MCF 10A (cell line): ENCODE measurements at places on chromosomes 4 and X. TPM values are rescaled to one million over a fixed set of nuclear protein-coding genes. Genes with fewer than 3 reads are reported as not detected.

Gene TCEAL6
- not detected in 2 replicates for total RNA-seq

Gene TEC
- total RNA-seq, result 1.1 and 1.6 TPM in 2 replicates

DNA sequence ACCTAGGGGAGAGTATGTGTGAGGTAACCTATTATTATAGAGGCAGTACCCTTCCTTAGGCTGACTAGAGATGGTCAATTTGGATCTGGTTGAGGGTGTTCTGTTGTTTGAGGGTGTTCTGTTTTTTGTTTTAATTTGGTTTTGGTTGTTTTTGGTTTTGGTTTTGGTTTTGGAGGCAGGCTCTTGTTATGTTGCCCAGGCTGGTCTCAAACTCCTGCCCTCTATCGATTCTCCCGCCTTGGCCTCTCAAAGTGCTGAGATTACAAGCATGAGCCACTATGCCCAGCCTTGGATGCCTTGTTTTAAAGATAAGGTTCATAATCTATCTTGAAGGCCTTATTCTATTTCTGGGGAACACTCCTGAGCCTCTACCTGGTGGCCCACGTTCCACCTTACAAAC lies 912 bp downstream of the CXorf65 start:
- DNase-seq, result no peak

Gene CT83
- not detected in 2 replicates for total RNA-seq

Gene MAGEA2
- total RNA-seq, result not detected in 2 replicates
